ENCODE measurements at places on chromosomes 2 and 18. TPM values are rescaled to one million over a fixed set of nuclear protein-coding genes. Genes with fewer than 3 reads are reported as not detected.

GRCh38 chr18:70289351-70290312 lies 787 bp downstream of the SOCS6 start:
- peak overlapping the region; percentile 60 for H3K27ac ChIP-seq
- peak; percentile 26 for DNase-seq
- 0 out of 2 replicates have a peak, but pooled peaks cover 11% of the 10 kb centered on the region for H3K36me3 ChIP-seq
- peaks cover 35% of the 10 kb centered on the region for H3K4me1 ChIP-seq
- H3K27me3 ChIP-seq: no peaks in the 10 kb centered on the region
- H3K4me3 ChIP-seq: peak overlapping the region; percentile 86

DNA sequence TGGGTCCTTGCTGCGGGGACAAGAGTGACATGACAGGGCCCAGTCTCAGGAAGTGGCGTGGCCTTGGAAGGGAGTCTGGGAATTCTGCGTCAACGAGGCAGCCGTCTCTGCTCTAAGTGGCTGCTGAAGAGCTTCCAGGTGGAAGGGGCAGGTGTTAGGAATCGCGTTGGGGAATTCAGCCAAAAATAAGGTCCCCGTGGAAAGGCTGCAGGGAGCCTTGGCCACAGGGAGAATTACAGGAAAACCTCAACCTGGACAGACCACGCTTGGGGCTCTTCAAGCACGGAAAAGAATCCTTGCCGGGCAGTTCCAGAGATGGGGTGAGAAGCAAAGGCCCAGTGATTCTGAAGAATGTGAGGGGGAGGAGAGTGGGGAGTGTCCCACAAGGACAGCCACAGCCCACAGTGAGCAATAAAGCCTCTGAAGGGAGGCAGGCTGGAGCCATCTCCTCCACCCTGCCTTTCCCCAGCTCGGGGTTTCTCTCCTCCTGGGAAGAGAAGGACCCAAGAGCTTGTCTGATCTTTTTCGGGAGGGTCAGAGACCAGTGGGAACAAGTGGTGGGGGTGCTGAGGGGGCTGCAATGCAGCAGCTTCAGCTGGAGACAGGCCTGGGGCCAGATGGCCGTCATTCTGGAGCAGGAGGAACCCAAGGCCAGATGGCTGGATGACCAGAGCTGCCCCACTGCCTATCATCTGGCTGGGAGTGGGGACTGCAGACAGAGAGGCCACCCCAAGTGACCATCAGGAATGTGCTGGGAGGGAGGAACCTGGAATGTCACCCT lies 106.4 kb upstream of the SMAD2 start:
- no peaks in the 10 kb centered on the region for H3K27me3 ChIP-seq
- no peak overlapping the region for H3K27ac ChIP-seq
- DNase-seq: no peak
- H3K36me3 ChIP-seq: no peaks in the 10 kb centered on the region
- H3K4me3 ChIP-seq: no peak overlapping the region

GRCh38 chr2:16621316-16621715 lies 44.3 kb downstream of the CYRIA start:
- H3K36me3 ChIP-seq: no peaks in the 10 kb centered on the region
- no peaks in the 10 kb centered on the region for H3K27me3 ChIP-seq
- H3K27ac ChIP-seq: no peak overlapping the region
- H3K4me3 ChIP-seq: no peak overlapping the region
- no peak for DNase-seq

DNA sequence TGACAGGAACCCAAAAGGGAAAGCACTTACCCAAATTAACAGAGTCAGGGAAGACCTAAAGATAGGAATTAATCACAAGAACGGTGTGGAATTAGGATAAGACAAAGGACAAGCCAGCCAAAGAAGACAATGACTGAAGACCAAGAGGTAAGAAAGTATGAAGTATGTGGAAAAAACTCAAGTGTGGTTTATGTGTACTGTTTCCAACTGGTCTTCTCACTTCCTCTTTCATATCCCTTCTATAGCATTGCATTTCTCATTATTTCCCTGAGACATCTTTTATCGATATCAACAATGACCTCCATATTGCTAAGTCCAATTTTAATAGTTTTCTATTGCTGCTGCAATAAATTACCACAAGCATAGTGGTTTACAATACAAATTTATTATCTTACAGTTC lies 313.5 kb upstream of the SLC39A10 start:
- no peak for DNase-seq
- H3K27ac ChIP-seq: no peak overlapping the region
- peaks cover 4% of the 10 kb centered on the region for H3K4me1 ChIP-seq
- H3K36me3 ChIP-seq: no peaks in the 10 kb centered on the region

DNA sequence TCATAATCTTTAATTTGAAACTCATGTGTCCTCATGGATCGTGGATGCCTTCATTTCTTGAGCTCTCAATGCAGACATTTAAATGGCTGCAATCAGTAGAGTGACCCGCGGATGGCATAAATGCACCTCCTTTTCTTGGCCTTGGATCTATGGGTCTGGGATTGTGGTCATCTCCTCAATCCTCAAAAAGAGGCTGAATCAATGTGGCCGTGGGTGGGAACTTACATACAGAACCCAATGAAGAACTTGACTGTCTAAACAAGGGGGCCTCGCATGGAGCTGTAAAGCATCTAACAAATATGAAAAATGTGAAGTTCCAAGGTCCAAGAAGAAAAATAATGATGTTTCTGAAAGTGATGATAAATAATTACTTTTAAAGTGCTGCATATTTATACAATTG lies 2.9 kb downstream of the HOXD13 start:
- peaks cover 20% of the 10 kb centered on the region for H3K27me3 ChIP-seq
- H3K4me1 ChIP-seq: peaks cover 5% of the 10 kb centered on the region
- no peak overlapping the region for H3K27ac ChIP-seq
- no peak for DNase-seq

GRCh38 chr2:179373816-179374215 lies 109.2 kb upstream of the SESTD1 start:
- H3K4me3 ChIP-seq: no peak overlapping the region
- no peak overlapping the region for H3K27ac ChIP-seq
- no peaks in the 10 kb centered on the region for H3K36me3 ChIP-seq
- DNase-seq: no peak

GRCh38 chr2:73561422-73561821 lies 80.8 kb downstream of the NAT8 start:
- no peaks in the 10 kb centered on the region for H3K36me3 ChIP-seq
- H3K4me1 ChIP-seq: no peaks in the 10 kb centered on the region
- no peak overlapping the region for H3K27ac ChIP-seq
- no peaks in the 10 kb centered on the region for H3K27me3 ChIP-seq
- H3K4me3 ChIP-seq: no peak overlapping the region

DNA sequence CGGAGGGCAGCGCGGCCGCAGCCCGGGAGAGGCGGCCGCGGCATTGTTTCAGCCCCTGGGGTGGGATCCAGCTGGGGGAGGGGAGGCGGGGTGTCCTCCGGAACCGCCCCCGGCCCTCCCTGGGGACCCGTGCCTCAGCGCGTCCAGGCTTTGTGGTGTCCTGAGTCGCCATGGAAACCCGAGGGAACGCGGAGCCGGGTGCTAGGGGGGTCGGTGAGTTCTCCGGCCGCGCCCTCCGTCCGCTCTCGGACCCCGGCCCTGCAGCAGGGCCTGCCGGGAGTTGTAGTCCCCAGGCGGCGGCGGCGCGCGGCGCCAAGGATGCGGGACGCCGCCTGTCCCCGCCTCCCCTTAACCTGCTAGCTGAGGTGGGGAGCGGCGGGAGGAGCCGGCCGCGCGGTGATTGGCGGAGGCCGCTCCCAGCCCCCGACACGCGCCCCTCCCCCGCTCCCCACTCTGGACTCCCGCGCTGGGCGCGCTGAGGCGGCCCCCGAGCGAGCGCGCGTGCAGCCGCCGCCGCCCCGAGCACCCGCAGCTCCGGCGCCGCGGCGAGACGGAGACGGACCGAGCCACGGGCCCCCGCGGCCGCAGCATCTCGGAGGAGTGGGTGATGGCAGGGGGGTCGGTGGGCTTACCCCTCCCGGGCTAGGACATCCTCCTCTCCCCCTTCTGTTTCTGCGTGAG lies at the start of gene DPYSL5:
DPYSL5 (plus strand) TSS at position 478 of the 681 bp plus-strand sequence. CDS start 50,368 bp downstream, outside the sequence.
- peaks cover 83% of the 10 kb centered on the region for H3K27me3 ChIP-seq
- H3K4me3 ChIP-seq: peak within 1 kb of the TSS; percentile 57
- no peak for DNase-seq

The FOXD4L1 gene
- total RNA-seq: 0.33 TPM

The PPP1R1C gene
- 1.5 TPM for total RNA-seq

The HK2 gene
- total RNA-seq: 55.2 TPM

The NAB1 gene
- 23.6 TPM for total RNA-seq
